Activated CD8-positive, alpha-beta memory T cell treated with anti-CD3 and anti-CD28 coated beads for 24 hours (primary cell): ENCODE measurements at places on chromosomes 12 and 14.

DNA sequence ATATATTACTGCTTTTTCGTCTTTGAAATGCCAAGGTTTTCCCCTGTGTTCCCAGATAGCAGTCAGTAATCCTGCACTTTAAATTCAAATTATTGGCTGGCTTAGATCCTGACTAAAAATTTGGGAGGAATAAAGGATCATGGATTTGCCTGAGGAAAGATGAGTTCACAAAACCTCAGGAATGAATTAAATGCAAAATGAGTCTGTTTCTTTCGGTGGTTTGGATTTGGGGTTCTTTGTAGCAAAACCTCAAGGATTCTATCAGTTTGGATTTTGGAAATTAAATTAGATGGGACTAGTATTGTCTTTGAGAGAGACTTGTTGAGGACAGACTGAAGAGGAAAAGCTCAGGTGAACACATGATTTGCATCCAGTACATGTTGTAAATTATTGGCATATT lies 36.1 kb downstream of the PPFIBP1 start:
- no peak for DNase-seq

GRCh38 chr12:100101000-100101399 lies 41.7 kb downstream of the BLTP3B start:
- no peak for DNase-seq

DNA sequence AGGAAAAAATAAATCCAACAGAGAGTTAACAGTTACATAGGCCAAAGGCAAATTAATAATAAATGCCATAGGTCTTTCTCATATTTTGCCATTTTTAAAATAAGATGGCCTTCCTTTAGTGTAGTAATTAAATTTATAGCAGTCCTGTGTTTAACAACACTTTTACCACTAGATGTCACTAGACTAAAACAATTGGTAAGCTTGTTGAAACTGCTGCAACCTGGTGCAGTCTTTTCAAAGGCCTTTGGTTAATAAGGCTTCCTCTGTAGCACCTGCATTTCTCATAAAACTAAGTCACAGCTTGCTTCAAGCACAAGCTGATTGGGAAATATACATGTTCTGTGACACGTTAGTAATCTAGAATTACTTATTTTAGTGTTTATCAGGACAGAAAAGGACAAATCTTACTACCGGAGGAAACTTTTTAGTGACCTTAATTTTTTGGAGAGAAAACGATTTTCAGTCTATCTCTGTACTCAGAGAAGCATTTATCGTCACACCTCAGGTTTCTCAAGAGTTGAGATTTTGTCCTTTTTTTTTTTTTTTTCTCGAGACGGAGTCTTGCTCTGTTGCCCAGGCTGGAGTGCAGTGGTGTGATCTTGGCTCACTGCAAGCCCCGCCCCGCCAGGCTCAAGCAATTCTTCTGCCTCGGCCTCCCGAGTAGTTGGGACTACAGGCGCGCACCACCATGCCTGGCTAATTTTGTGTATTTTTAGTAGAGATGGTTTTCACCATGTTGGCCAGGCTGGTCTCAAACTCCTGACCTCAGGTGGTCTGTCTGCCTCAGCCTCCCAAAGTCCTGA lies 20.0 kb downstream of the BORCS5 start:
- DNase-seq = no peak

DNA sequence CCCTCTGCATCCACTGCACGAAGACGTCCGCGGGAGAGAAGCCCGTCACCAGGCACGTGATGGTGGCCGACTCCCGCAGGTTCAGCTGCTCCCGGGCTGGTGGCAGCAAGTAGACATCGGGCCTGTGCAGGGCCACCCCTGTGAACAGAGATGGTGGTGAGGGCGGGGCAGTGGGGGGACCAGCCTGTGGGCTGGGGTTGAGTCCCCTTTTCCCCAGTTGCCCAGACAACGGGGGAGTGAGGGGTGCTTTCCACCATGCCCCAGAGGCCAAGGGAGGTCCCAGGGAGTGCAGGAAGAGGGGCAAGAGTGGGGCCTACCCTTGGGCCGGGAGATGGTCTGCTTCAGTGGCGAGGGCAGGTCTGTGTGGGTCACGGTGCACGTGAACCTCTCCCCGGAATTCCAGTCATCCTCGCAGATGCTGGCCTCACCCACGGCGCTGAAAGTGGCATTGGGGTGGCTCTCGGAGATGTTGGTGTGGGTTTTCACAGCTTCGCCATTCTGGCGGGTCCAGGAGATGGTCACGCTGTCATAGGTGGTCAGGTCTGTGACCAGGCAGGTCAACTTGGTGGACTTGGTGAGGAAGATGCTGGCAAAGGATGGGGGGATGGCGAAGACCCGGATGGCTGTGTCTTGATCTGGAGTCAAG lies 328.3 kb downstream of the TMEM121 start:
- DNase-seq = no peak

DNA sequence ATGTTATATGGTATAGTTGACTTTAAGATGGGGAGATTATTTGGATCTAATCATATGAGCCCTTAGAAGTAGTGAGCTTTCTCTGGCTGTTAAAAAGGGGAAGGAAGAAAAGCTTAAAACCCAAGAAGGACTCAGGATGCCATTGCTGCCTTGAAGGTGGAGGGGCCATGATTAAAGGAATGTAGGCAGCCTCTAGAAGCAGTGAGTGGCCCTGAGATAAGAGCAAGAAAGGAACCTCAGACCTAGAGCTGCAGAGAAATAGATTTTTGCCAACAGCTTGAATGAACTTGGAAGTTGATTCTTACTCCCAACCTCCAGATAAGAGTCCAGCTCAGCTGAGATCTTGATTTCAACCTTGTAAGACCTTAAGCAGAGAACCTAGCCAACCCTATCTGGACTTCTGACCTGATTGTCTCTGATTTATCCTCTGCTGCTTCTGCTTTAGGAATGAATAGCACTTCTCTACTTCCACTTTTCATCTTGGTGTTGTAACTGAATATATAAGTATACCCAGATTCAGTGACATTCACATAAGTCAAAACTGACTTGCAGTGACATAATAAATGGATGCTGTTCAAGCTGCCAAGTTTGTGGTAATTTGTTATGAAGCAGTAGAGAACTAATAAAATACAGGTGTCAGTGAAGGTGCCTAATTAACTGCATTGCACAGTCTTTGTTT lies 33.5 kb downstream of the RAD51B start:
- DNase-seq = no peak

DNA sequence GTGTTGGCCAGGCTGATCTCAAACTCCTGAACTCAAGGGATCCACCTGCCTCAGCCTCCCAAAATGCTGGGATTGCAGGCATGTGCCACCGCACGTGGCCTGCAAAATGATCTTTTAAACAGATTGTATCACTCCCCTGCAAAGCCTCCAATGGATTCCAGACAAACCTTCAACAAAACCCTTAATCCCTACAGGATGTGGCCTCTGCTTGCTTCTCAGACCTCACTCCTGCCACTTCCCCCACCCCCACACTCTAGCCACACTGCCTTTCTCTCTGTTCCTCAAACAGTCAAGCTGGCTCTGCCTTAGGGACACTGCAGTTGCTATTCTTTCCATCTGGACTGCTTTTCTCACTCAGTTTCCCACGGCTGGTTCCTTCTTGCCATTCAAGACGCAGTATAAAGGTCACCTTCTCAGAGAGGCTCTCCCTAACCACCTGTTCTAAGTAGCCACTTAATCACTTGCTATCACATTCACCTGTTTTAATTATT lies 47.3 kb upstream of the TMED10 start:
- no peak for DNase-seq

GRCh38 chr12:119409043-119409442 lies 74.5 kb downstream of the CCDC60 start:
- no peak for DNase-seq

DNA sequence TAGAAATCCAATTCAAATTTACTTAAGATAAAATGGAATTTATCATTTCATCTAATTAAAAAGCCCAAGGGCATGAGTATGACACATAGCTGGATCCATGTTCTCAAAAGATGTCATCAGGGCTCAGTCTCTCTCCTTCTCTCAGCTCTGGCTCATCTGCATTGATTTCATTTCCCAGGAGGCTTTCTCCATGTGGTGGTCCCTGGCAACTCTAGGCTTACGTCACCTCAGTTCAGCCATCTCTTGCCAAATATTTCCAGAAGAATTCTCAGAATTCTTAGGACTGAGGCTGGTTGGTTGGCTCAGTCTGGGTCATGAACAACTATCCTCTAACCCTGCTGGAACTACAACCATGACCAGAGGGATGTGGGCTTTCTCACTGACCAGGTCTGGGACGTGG lies 65.3 kb downstream of the FOS start:
- no peak for DNase-seq

DNA sequence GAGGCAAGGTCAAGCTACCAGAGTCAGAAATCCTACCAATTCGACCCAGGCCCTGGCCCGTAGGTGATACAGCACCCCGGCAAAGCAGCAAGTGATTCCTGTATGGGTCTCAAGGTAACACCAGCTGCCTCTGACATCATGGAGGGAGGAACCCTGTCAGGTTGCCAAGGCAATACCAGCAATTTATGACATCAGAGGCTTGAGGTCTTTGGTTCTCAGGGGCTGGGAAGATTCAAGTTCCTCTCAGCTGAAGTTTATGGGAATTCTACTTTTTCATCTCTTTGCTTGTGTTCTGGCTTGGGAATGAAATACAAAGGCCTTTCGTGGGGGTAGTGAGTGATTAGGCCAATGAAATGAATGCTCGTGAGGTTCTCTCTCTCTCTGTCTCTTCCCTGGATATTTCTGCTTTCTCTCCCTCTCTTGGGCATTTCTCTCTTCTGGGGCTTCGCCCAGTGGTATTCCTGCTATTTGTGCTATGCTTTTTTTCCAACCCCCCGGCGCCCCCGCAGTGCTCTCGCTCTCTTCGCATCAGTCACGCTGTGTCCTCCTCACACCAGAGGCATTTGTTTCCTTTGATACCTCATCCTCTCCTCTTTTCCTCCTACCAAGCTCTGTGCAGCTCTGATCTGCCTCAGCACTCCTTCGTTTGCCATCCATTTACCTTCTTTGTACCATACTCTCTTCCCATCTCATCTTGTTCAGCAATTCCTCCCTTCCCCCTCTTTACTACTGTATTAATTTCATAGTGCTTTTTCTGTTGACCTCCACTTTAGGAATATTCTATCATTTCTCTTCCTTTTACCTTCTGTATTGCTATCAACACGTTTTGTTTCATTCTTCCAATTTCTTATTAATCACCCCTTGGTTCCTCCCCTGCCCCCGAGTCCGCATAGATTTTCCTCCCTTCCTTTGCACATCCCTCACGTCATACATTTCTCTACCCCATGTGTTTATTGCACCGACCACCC lies 2.9 kb downstream of the ZFHX2 start:
- no peak for DNase-seq

GRCh38 chr12:52052468-52053186 lies 1.4 kb downstream of the NR4A1 start:
- no peak for DNase-seq

- DNase-seq = no peak
Measured at GRCh38 chr12:127077262-127078045, 1189.5 kb upstream of the TMEM132C start.

DNA sequence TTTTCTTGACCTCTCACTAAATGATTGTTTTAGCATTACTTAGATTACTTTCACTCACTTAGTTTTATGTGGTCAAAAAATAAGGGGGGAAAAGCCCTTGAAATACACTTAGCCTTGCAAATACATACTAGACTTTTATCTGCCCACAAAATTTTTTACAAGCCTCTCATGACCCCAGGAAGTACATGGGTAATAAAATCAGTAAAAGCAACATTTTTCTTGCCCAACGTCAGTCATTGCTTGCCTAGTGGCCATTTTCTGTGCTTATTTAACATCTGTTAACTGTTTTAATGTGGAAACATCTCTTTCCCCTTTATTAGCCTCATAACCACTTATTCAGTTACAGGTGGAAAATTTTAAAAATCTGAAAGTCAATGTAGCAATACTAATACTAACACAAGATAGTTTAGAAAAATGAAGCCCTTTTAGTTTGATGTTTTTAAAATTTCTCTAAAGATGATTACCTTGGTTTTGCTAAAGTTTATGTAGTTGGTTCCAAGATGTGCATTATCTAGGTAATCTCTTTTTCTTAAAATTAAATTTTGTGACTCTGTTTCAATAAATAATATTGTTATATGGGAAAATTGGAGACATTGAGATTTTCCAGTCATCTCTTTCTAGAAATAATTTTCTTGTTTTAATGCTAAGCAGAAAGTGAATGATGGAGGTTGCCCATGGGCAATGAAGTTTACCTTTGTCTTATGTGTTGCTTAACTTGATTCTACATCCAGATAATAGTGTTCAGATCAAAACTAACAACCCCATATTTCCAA lies 175.5 kb downstream of the TMTC2 start:
- DNase-seq = no peak
